ENCODE measurements at places on chromosomes 16 and 17. TPM values are rescaled to one million over a fixed set of nuclear protein-coding genes. Genes with fewer than 3 reads are reported as not detected.

PTGES3L gene
- under 0.01 TPM for total RNA-seq

PRAC1 gene
- total RNA-seq, result not detected

PIK3R5 gene
- total RNA-seq, result 0.07 TPM

ERAL1 gene
- total RNA-seq, result 35.0 TPM

SLC5A2 gene
- not detected for total RNA-seq

CLEC19A gene
- total RNA-seq, result not detected

TMEM88 gene
- 0.85 TPM for total RNA-seq

C16orf89 gene
- total RNA-seq, result not detected

DYNLRB2 gene
- not detected for total RNA-seq

Measured in nasal cavity respiratory epithelium epithelial cell of viscerocranial mucosa (primary cell).